Stimulated activated CD8-positive, alpha-beta memory T cell treated with anti-CD3 and anti-CD28 coated beads, Interleukin-4, amount 100 ng/mL, for 1 hour (primary cell): ENCODE measurements at places on chromosomes 5 and 9.

DNA sequence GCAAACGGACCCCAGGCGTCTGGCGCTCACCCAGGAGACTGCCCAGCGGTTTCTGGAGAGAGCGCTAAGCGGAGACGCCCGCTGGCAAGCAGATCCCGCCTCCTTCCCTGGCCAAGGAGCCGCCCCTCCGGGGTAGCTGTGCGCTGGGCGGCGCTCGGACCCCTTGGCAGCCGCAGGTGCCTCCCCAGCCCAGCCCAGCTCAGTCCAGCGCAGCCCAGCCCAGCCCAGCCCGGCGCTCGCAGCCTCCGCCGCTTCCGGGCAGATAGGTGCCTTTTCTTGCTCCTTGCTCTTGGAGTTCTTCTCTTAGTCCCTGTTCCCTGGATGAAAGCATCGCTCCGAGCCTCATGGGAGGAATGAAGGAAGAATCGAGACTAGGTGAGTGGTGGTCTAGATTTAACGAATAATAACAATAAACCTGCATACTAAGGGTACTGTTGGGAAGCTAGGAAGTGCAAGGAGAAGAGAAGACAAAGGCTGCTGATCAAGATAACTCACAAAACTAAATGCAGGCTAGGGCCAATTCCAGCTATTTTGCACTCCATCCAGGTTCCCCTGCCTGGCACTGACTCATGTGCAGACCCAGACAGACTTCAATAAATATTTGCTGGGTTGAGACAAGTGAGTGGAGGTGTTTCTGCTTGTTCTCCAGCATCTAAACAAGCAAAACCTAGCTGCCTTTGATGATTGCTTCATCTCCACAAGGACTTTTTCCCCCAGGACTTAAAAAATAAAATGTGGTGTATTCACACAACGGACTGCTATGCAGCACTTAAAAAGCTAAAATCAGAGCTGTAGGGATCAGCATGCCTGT is at the start of gene STK32A:
TSS of gene STK32A (plus strand) at position 202 of the 811 bp plus-strand sequence. CDS start 4,609 bp downstream, outside the sequence.
- no peak for DNase-seq

GRCh38 chr5:132753135-132753987 is 6.1 kb downstream of the CCNI2 start:
- DNase-seq, result no peak

DNA sequence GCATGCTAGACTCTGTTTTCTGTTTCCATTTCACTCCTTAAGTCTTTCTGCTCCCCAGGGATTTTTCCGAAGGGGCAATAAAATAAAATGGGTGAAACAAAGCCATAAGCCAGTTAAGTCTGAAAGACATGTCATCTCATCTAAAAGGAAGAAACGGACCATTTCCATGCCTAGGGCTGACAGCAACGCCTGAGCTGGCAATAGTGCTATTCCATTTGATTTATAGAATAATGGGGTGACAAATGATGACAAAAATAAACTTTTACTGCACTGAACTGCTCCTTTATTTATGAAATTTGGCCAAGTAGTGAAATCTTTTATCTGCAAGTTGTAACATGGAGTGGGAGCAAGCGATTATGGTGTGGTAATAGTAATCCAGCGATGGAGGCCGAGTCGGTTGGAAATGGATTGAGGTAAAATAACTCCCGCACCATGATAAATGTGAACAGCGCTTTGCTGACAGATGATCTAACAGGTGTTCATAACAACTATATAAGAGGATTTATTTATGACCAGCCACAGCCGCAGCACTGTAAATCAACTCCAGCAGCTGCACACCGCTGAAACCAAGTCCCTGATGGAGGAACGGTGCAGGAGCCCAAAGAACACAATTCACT is 219.8 kb upstream of the TBCA start:
- no peak for DNase-seq

DNA sequence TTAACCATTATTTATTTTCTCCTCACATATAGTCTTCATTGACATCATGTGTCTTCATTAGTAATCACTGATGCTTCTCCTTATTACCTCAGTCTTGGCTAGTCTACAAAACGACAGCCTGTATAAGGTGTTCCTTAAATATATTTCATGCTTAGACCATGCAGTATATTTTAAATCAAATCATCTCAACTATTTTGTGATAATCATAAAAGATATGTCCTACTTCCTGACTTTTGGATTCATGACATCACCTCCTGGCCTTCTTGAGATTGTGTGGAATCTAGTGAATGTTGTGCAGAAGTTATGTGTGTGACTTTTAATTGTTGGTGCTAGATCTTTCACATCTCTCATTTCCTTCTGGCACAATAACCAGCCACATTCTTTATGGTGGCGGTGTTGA is 1339.3 kb upstream of the C9orf72 start:
- no peak for DNase-seq

DNA sequence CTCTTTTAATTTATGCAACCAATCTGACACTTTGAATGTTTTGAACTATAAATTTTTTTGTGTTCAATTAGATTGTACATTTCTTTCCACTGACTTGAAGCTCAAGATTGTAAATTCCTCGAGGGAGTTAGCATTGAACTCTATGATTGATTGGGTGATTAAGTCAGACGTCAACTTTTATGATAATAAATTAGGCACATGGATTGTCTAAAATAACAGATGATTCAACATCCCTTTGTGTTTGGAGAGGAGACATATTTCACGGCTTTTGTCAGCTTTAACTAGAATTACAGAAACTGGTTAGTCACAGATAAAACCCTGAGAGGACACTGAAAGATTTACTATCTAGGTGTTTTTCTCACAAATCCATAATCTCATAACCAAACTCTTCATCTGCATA is 32.7 kb upstream of the TXNDC8 start:
- DNase-seq, result no peak
